ENCODE measurements at places on chromosomes 4 and X.
A peak's percentile ranks its signal among the peaks of the same experiment; 100 is the strongest.

DNA sequence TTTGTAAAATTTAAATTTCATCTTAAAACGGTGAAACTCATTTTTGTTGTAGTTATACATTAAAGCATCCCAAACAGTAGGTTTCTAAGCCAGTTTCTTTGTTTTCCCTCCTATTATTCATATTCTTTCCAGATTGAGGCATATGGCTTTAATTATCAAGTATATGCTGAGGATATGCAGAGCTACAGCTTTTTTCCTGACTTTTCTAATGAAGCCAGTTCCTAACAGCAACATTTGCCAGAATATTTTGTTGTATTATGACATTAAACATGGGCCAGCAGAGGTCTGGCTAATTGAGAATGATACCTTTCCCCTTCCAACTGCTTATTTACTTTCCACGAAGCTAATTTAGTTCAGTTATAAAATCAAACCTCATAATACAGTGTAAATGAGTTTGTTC, 75.3 kb downstream of the SLIT2 start:
- no peak for DNase-seq

- no peak for DNase-seq
Observed at GRCh38 chr4:56215141-56215783, 172.0 kb downstream of the AASDH start.

- no peak for DNase-seq
Observed at GRCh38 chrX:120428309-120428708, 40.8 kb downstream of the LAMP2 start.

GRCh38 chr4:41632481-41633073, 94.6 kb downstream of the LIMCH1 start:
- DNase-seq = no peak

GRCh38 chrX:136954930-136955329, 74.4 kb upstream of the RBMX start:
- no peak for DNase-seq

DNA sequence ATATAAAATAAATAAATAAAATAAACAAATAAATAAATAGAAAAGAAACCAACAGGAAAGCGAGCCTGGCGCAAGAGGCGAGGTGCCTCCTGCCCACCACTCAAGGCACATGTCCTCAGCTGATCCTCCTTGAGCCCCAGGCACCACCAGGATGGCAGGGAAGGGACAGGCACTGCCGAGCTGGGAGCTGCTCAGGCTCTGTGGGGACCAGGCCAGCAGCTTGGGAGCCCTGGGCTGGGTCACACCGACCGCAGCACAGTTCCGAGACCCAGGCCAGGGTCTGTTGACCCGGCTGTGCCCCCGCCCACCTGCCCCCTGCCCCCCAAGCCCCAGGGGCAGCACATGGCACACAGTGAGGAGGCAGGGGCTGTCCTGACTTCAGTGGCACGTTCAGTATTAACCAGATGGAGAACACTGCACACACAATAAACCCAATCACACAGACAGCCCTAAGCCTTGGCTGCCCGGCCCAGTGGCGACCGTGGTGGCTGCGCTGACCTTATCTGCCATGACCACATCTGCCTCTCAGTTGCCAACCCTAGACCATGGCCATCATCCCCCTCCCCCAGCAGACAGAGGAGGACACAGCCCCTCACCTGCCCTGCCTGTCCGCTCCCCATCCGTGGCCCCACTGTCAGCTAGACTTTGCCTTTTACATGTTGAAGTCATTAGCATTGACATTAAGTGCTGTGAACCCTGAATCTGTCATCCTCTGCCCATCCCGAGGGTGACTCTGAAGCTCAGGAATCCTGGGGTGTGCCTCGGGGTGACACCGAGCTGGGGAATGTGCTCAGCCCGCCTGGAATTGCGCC, 2.9 kb upstream of the TREX2 start:
- DNase-seq = no peak

- no peak for DNase-seq
Observed at GRCh38 chr4:152193059-152193458, 342.8 kb downstream of the FBXW7 start.

DNA sequence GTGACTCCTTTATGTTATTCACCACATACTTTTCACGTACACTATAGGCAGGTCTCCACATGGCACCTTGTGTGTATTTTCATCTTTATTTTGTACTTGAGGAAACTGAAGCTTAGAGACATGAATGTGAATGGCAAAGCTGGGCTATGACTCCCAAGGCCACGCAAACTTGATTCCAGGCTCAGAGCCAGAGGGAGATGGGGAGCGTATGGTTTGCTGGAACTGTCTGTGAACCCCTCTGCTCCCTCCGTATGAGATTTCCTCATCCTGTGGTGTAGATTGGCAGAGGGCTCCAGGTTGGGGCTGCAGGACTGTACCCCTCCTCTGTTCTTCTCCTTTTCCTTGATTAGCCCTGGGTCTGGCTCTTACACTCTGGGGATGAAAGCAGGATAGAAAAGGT, 16.1 kb upstream of the STARD8 start:
- DNase-seq = no peak

- peak; percentile 45 for DNase-seq
Observed at GRCh38 chr4:5710961-5711478, at the start of gene EVC. Gene EVC, plus strand, starts transcription at chr4:5711201. Its CDS starts 180 bp downstream, at chr4:5711381.

DNA sequence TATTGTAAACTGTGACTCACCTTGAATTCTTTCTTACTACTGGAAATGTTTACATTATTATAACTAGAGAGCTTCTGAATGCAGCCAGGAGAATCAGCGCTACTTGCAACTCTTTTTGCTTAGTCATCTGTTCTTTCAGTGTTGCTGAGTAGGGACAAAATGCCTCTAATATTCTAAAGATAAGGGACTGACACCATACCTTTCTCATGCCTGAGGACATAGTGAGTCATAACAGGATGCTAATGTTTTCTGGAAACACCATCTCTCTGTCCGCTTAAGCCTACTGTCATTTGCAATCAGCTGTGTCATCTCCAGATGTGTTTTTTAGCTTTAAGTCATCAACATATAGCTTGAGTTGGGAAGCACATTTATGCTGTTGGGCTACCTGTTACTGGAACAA, 108.3 kb downstream of the QRFPR start:
- DNase-seq = no peak

- no peak for DNase-seq
Observed at GRCh38 chr4:145230726-145231125, 50.3 kb upstream of the OTUD4 start.

GRCh38 chr4:138790706-138791340, 224.8 kb upstream of the NOCT start:
- no peak for DNase-seq

DNA sequence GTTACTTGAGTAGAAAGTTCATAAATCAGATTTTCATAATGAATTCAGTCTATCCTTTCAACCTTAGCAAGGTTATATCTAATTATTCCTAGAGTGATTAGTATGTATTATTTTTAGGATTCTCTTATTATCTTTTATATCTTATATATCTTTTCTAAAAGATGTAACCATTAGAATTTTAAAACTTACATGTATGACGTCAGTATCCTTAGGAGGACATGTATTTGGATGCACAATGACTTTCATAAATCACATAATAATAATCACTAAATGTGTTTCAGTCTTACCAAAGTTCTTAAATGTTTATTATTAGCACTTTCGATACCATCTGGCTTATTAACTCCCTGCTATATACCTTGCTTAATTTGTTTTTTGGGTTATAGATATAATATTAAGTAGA, 1400.5 kb upstream of the IGFBP7 start:
- no peak for DNase-seq

- no peak for DNase-seq
Observed at GRCh38 chr4:148048598-148048997, 316.7 kb downstream of the ARHGAP10 start.

- DNase-seq = no peak
Observed at GRCh38 chrX:40877887-40878286, 142.5 kb upstream of the MED14 start.

- DNase-seq = peak; percentile 30
Observed at GRCh38 chr4:81505004-81505598, 33.4 kb upstream of the RASGEF1B start.

GRCh38 chr4:77564231-77564630, 41.4 kb upstream of the CXCL13 start:
- no peak for DNase-seq

DNA sequence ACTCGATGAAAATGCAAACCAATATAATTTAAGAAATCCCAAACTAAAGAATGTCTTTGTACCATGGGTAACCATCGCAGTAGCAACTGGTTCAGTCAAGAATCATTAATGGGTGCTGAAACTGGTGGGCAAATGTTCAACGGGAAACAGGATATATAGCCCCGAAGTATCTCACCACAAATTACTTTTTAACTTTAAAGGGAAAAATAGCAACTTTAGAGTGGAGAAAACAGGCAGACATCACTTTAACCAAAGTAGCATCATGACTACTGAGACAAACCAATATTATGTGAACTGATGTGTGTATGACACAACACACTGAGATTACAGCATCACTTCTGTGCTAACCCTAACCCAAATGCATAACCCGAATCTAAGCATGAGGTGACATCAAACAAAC, 33.8 kb upstream of the SLAIN2 start:
- no peak for DNase-seq

GRCh38 chr4:174406383-174406782, 115.9 kb downstream of the HPGD start:
- no peak for DNase-seq

- DNase-seq = no peak
Observed at GRCh38 chr4:172514801-172515200, 653.8 kb upstream of the GALNT7 start.

DNA sequence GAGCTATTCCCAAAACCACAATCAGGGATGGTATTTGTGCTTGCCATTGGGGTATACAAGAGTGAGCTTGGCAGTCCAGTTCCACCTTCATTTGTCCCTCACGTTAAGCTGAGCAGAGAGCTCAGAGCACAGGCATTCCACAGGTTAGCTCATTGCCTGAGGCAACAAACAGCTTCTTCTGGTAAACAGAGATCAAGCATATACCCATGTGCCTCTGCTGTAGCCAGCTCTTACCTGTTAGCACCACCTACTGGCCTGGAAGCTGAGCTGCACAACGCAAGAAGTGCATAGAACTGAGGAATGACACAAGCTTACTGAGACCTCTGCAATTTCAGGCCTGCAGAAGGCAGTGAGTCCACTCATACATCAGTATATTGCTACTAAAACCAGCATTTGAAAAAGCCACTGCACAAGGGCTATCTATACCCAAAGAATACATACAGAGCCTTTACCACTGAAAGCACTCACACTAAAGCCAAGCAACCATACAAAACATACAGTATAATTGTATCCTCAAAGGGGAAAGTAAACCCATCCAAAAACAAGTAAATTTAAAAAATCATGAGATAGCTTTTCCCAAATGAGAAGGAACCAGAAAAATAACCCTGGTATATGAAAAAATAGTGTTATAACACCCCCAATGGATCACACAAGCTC, 258.3 kb upstream of the GABRA2 start:
- no peak for DNase-seq

GRCh38 chr4:176270669-176271068, 1.6 kb upstream of the ASB5 start:
- DNase-seq = no peak

- DNase-seq = no peak
Observed at GRCh38 chr4:185865901-185866328, 53.9 kb upstream of the SORBS2 start.

GRCh38 chr4:101232074-101232776, 115.1 kb downstream of the PPP3CA start:
- DNase-seq = no peak

DNA sequence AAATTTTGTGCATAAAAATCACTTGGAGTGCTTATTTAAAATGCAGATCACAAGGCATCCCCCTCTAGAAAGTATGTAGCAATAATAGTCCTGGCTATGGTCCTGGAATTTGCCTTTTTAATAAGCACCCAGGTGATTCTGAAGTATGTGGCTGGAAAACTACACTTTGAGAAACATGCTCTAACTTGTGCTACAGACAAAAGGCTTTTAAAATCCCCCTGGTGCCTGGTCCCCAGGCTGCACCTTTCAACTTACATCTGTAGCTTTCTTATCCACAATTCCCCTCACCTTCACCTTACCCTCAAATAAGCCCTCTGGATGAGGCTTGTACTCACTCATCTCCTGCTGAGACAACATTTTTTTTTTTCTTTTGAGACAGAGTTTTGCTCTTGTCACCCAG, 21.1 kb downstream of the ART3 start:
- no peak for DNase-seq

DNA sequence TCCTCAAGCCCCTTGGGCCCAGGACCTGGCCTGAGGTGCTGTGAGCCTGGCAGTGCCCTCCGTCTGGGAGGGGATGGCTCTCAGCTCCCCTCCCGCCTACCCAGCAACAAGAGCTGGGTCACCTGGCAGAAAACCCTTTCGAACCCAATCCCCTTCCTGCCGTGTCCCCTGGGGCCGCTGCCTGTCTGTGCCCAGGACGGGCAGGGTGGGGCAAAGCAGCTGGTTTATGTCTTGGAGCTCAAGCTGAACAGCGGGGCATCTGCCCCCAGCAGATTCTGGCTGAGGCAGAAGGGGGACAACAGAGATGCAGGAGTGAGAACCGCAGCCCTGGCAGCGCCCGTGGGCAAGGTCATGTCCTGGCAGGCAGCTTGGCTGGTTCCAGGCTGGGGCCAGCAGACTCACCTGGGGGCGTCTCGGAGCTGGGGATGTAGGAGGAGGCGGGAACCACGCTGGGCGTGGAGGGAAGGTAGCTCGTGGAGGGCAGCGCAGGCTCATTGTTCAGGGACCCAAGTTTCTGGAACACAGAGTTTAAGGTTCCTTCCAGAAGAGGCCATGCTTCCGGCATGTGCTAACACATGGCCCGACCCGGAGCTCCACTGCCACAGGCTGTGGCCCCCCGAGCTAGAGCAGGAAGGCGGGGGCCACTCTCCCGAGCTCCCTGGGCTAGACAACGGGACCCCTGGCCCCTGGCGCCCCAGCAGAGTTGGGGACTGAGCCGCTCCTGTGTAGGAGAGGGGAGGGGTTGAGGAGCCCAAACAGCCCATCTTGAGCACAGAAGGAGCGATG, 24.2 kb downstream of the NELFA start:
- DNase-seq = no peak

GRCh38 chr4:158767451-158767850, 1.4 kb upstream of the FNIP2 start:
- no peak for DNase-seq

DNA sequence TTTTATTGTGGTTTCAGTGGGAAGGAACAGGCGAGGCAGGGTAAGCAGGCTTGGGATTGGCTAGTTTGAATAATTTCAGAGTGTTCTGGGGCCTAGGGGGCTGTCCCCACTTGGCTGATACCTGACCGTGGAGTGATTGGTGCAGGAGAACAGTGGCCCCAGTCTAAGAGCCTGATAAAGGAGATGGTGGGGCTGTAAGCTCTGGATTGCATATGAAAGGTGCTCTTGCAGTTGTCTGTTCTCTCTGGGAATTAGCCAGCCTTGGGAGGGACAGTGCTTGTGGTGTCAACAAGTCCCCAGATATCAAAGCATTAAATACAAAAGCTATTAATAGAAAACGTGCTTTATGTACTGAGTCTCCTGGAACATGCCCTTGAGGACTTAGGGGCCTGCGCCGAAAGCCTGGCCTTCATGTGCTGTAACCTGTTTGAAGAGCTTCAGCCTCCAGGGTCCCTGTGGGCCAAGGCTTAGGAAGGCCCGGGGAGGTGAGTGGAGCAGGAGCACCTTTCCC, 30.4 kb upstream of the CLTRN start:
- DNase-seq = no peak
